ENCODE measurements at places on chromosomes 16 and 17. TPM values are rescaled to one million over a fixed set of nuclear protein-coding genes. Genes with fewer than 3 reads are reported as not detected.

GRCh38 chr16:75002474-75002873 lies 3.6 kb downstream of the ZNRF1 start:
- no peak for DNase-seq

DNA sequence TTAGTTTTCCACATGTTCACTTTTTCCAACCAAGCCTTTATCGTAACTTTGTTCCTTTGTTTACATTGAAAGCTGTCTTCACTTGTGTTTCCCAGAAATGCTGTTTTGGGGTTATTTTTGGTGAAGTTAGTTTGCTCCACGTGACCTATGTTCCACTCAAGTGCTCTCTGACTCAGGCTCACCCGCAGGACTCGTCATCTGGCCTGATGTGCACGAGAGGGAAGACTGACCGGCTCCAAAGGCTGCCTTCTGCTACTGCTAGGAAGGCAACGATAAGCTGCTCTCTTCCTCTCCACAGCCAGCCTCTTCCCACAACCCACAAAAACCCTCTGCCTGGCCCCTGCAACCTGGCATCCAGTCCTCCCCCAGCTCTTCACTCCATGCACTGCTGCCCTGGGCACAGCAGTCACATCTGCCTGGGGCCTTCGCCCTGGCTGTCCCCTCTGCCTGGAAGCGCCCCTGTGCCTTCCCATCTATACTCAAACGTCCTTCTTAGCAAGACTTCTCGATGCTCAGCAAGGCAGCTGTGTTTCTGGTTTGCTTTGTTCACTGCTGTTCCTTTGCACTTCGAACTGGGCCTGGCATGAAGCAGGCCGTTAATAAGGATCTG lies 28.0 kb downstream of the ZCCHC14 start:
- DNase-seq = no peak

DNA sequence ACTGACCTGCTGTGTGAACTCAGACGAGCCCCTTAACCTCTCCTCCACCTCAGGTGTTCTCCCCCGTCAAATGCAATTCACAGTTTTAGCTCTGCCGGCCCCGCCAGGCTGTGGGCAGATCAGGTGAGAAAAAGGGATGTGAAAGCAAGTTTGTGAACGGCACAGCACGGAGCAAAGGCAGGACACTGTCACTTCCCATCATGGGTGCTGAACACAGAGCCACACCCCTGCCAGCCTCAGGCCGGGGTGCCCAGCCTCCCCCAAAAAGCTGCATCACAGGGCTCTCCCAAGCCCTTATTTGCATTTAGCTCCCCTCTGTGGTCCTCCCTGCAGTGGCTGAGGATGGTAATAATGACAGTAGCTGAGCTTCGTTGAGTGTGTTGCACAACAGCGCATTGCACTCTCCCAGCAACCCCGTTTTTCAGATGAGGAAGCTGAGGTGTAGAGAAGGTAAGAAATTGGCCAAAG lies 88.8 kb upstream of the TNRC6C start:
- DNase-seq = no peak

- DNase-seq = no peak
These were observed 15.8 kb downstream of the SHISA9 start for GRCh38 chr16:12917246-12917645.

GRCh38 chr16:88610909-88611812 lies 27.2 kb upstream of the IL17C start:
- DNase-seq = no peak

GRCh38 chr16:89545044-89545830 lies 15.2 kb upstream of the RPL13 start:
- DNase-seq = no peak

GRCh38 chr16:67397036-67397801 lies 3.9 kb upstream of the TPPP3 start:
- DNase-seq = no peak

- DNase-seq = no peak
These were observed 11.6 kb upstream of the CBFB start for GRCh38 chr16:67017421-67017750.

DNA sequence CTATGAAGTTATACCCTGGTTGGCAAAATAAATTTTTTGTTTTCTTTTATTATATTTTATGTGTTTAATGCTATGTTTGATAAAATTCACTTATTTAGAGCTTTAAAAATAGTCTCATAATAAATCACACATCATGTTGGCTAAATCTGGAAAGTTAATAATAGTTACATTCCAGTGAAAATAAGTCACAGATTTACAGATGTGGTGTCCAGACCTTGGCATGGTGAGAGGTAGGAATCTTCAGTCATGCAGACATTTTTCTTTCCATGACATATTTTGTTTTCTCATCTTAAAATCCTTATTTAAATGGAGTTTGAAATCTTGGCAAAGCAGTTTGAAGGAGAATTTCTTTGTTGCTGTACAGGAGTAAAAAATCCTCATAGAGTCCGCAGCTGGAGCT lies 48.1 kb upstream of the GOSR1 start:
- no peak for DNase-seq

- no peak for DNase-seq
These were observed 9.7 kb downstream of the NEUROD2 start for GRCh38 chr17:39598047-39598481.

- no peak for DNase-seq
These were observed 6.5 kb downstream of the IRX5 start for GRCh38 chr16:54936979-54937670.

DNA sequence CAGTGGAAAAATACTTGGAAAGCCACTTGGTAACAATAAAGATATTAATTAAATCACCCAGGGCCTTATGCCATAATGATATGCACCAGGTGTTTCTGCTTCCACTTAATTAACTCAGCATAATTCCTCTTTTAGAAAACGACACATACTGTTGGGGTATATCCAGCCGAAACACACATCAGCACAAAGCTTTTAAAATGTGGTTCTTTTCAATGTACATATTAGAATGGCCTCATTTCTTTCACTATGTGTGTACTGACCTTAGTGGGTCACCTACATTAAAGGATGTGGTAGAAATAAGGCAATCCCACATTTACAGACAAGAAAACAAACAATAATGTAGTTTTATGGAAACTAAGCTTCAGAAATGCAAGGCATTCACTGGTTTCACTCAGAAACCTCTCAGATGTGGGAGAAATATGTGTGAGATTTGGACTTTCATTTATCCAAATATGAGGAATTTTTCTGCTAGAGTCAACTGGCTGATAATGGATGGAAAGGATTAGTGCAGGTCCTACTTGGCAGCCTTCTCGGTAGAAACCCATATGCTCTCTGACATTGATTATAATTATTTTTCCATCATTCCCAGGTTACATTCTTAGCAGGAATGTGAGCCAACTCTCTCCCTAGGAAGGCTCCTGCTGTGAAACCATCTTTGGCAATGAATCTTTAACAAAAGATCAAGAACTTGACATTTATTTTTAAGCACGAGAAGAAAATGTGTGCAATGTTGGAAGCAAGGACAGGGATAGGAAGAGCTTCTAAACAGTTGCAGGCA lies 66.7 kb upstream of the DHX40 start:
- no peak for DNase-seq

GRCh38 chr16:3738128-3738527 lies 20.8 kb upstream of the TRAP1 start:
- no peak for DNase-seq

GRCh38 chr17:62094175-62094574 lies 29.1 kb upstream of the MED13 start:
- DNase-seq = no peak

GRCh38 chr16:69116906-69117305 lies 11.5 kb downstream of the HAS3 start:
- no peak for DNase-seq

GRCh38 chr16:47317465-47318240 lies 143.2 kb downstream of the ITFG1 start:
- no peak for DNase-seq

- DNase-seq = no peak
These were observed 2.0 kb upstream of the NXPH3 start for GRCh38 chr17:49573510-49574322.

DNA sequence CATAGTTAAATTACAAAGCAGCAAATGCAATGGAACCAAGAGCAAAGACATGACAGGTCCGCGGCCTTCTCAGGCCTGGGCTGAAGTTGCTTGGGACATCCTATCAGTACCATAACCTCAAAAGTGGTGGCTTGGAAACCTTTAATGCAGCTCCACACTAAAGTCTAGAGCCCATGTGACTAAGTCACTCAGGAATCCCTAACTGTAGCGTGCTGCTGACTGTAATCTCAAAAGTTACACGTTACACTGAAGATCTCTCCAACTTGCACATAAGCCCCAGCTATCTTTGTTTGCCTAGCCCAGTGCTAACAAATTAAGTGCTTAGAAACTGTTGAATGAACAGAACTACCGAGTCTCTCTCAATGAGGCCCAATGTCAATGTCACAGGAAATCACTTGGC lies 27.8 kb downstream of the NUP88 start:
- no peak for DNase-seq

DNA sequence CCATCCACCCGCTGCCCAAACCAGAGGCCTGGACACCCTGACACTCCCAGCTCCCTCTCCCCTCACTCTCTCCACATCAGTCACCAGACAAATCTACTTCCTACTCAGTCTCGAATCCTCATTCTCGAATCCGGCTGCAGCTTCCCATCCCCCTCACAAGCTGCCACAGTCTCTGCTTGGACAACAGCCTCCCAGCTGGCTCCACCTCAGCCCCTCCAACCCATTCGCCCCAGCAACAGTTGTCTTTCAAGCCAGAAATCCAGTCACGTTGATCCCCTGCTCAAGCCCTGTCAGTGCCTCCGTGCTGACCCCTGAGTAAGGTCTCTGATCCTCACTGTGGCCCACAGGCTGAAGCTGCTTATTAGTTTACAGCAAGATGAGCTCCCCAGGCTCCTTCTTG lies 44.2 kb upstream of the MTSS2 start:
- DNase-seq = no peak

GRCh38 chr17:79797492-79798298 lies 818 bp upstream of the CBX8 start:
- no peak for DNase-seq

DNA sequence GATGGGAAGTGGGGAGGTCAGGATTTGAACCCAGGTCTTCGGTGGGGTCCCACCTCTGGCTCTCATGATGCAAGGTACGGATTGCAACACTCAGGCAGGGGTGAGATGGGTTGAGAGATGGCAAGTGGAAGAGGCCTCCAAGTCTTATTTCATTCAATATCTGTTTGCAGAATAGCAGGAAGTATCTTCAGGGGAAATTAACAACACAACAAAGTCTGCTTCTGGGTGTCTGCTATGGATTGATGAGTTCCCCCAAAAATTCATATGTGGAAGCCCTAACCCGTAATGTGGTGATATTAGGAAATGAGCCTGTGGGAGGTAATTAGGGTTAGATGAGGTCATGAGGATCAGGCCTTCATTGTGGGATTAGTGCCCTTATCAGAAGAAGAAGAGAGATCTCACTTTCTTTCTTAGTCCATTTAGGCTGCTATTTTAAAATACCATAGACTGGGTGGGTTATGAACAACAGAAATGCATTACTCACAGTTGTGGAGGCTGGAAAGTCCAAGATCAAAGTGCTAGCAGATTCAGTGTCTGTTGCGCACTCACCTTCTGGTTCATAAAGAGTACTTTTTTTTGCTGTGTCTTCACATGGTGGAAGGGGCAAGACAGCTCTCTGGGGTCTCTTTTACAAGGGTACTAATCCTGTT lies 4.4 kb upstream of the CD300H start:
- no peak for DNase-seq

GRCh38 chr17:64500487-64500859 lies 3.6 kb upstream of the POLG2 start:
- no peak for DNase-seq

GRCh38 chr17:47204722-47205418 lies 4.3 kb upstream of the MYL4 start:
- peak; percentile 2 for DNase-seq

GRCh38 chr17:40536295-40537171 lies 28.7 kb downstream of the CCR7 start:
- peak; percentile 7 for DNase-seq

GRCh38 chr17:30964876-30965275 lies 6.0 kb upstream of the RNF135 start:
- no peak for DNase-seq

DNA sequence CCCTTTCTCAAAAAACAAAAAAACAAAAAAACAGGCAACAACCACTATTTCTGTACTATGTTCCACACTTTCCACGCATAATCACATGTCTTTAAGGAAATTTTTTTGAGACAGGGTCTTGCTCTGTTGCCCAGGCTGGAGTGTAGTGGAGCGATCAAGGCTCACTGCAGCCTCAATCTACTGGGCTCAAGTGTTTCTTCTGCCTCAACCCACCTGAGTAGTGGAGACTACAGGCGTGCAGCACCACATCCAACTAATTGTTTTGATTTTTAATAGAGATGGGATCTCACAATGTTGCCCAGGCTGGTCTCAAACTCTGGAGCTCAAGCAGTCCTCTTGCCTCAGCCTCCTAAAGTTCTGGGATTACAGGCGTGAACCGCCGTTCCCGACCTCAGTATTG lies 52.6 kb upstream of the BPTF start:
- no peak for DNase-seq

DNA sequence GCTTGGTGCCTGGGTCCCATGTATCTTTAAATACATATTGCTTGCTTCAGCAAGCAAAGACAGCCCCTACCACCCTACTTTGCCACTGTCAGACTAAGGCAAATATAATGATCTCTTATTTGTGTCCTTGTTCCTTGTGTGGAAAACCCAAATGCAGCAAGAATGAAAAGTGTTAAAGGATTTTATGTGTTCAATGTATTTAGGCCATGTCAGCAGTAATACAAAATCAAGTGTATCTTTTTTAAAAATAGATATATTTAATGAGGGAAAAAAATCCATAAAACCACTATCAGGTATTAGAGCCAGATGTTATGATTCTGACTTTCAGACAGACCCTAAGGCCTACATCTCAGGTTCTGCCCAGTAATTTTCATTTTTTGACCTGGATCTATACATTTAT lies 374.5 kb downstream of the SEC14L1 start:
- DNase-seq = no peak

DNA sequence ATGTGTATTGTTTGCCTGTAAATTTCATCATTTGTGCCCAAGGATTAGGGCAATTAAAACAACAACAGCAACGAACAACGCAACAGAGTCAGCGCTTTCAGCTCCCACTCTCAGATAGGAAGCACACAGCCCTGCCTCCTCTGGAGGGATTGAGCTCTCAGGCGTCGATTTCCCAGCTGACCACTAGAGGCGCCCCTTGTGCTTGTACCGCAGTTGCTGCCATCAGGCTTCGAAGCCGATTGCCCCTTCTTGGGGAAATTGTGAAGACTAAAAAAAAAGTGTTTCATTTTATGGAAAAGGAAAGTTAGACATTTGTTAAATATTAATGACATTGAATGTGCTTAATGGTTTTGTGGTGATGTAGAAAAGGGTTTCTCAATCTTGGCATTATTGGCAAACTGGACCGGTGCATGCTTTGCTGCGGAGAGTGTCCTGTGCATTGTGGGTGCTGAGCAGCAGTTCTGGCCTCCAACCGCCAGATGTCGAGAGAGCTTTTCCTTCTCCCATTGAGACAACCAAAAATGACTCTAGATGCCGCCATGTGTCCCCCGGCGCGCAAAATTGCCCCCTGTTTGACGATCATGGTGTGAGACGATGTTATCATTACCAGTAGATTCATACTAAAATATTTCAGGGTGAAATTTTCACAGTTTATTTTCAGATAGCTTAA lies 650.4 kb upstream of the RBFOX1 start:
- DNase-seq = no peak

The SLC47A1 gene
- total RNA-seq = not detected

The C16orf89 gene
- not detected for total RNA-seq

The ZKSCAN2 gene
- 5.3 TPM for total RNA-seq

The GAS2L2 gene
- 0.49 TPM for total RNA-seq

The TP53TG3C gene
- not detected for total RNA-seq

The SAP30BP gene
- total RNA-seq = 198 TPM

The TRIM16 gene
- 7.4 TPM for total RNA-seq

The AANAT gene
- not detected for total RNA-seq

The ZDHHC1 gene
- total RNA-seq = 3.6 TPM

The CLEC18A gene
- total RNA-seq = 3.2 TPM

The CCL8 gene
- total RNA-seq = not detected

The ACSM5 gene
- not detected for total RNA-seq

The C17orf50 gene
- not detected for total RNA-seq

Data from naive thymus-derived CD4-positive, alpha-beta T cell (primary cell).